ENCODE measurements at places on chromosomes 7 and 10. TPM values are rescaled to one million over a fixed set of nuclear protein-coding genes. Genes with fewer than 3 reads are reported as not detected.

Gene SUN3
- polyA plus RNA-seq: not detected

Gene SH2B2
- polyA plus RNA-seq: not detected

Gene RNF32
- polyA plus RNA-seq: 1.6 TPM

Gene CD36
- 0.32 TPM for polyA plus RNA-seq
